ENCODE measurements at places on chromosomes 13 and 19.

- DNase-seq: no peak
Measured at GRCh38 chr19:44822670-44823372, 13.9 kb downstream of the BCAM start.

- DNase-seq: no peak
Measured at GRCh38 chr13:33940898-33941297, 122.9 kb downstream of the RFC3 start.

DNA sequence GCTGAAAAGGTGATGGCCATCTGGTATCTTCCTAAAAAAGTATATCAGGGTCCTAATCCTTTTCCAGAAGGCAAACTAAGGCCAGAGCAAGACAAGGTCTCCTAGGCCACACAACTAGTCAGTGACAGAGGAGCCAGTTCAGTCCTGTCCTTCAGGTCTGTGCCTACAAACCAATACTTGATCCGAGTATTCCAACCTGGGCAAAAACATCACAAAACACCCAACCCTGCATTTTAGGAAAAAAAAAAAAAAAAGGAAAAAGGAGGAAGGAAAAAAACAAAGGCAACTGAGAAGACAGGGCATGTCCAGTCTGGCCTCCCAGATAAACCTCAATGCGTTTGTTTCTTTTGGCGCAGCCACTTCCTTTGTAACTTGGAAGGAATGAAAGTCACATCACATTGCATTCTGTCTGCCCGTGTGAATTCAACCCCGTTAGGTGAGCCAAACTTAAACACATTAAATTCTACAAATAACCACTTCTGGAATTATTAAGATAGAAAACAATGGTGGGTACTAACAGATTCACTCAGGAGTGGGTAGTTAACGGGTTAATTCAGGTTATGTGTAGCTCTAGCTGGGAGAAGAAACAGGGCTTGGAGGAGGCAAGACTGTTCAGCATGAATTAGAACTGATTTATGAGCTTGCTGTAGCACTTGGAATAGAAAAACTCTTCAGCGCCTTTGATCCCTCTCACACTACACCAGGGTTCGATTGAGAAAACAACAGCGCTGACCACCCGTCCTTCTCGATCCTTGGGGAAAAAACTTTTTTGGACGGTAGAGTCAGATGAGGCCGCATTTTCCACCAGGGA lies 43.0 kb upstream of the HNRNPA1L2 start:
- peak; percentile 71 for DNase-seq

DNA sequence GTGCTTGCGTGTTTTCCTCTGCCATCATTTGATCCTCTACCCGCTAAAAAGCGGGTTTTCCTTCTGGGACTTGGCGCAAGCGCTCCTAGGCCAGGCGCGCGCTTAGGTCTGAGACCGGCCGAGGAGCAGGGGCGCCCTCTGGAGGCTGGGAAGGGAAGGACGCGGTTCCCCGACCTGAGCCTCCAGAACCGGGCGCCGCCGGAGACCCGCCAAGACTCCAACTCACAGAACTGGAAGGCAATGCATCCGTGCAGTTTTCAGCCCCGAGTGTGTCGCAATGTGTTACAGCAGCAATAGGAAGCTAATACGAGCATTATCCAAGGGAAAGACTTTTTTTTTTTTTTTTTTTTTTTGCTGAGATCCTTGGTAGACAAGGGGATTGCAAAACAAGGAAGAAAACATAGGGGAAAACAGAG lies 190.9 kb downstream of the COL4A1 start:
- no peak for DNase-seq

DNA sequence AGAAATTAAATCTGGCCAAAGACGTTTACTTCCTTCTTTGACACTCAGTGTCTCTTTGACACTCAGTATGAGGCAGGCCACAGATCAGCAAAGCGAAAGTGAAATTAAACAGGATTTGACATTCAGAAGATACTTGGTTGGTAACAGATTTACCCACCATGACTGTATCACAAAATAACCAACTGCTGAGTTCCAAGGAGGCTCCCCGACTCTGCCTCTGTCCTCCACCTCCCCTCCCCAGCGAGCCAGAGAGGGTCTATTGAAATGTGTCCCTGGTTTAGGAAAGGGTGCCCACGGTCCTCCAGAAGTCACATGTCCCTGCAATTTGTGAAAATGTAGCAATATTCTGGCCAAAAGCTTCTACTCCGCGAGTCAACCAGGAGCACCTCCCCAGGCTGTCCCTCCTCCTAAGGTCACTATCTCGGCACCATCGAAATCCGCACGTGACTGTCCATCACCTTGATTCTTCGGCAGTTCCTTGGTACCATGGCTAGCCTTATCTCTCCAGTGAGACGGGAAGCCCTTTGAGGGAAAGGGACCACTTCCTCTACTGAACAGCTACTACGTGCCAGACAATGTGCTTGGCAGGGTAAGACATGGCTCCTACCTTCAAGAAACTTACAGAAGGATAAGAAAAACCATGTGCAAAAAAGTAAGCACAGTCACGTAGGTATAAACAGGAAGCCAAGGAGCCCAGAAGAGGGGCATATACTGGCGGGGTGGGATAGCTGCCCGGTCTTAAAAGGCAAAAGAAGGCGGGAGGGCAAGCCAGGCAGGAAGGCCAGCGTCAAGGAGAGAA lies 1.5 kb downstream of the N4BP2L1 start:
- DNase-seq: no peak

DNA sequence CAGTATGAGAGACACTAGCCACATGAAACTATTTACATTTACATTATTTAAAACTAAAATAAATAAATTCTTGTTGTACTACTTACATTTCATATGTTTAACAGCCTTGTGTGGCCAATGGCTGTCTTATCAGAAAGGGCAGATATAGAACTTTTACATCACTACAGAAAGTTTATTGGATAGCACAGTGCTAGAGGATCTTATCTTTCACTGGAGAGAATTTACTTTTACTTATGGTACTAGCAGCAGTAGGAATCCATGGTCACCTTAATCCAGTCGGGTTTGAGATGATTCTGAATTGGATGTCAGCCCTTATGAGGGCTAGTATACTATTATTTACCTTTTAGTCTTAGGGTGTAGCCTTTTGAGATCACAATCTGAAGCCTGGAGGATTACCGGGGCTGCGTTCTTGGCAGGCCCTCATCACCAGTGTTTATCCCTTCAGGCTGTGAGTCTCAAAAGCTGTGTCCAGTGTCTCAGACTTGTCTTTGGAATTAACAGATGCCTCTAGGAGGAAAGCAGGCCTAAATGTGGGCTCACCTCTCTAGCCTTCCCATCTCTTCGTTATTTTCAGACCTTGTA lies 21.7 kb downstream of the IFT88 start:
- no peak for DNase-seq
